ENCODE measurements at places on chromosomes 3 and 15.

DNA sequence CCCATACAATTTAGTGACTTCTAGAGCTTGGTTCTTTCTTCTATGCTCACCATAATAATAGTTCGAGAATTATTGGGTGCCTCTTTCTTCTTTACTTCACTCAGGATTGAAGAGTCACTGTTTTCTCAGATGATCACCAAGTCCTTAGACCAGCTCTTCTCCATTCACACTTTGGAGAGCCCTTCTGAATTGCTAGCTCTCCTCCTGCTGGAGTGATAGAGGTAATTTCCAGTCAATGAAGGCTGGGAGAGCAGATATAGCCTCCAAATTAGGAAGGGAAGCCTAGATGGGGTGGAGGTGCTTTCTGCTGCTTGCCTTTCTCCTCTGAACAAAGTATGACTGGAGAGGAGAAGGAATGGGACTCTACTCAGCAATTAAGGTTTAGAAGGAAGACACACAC, 10.7 kb upstream of the BBX start:
- DNase-seq, result no peak

DNA sequence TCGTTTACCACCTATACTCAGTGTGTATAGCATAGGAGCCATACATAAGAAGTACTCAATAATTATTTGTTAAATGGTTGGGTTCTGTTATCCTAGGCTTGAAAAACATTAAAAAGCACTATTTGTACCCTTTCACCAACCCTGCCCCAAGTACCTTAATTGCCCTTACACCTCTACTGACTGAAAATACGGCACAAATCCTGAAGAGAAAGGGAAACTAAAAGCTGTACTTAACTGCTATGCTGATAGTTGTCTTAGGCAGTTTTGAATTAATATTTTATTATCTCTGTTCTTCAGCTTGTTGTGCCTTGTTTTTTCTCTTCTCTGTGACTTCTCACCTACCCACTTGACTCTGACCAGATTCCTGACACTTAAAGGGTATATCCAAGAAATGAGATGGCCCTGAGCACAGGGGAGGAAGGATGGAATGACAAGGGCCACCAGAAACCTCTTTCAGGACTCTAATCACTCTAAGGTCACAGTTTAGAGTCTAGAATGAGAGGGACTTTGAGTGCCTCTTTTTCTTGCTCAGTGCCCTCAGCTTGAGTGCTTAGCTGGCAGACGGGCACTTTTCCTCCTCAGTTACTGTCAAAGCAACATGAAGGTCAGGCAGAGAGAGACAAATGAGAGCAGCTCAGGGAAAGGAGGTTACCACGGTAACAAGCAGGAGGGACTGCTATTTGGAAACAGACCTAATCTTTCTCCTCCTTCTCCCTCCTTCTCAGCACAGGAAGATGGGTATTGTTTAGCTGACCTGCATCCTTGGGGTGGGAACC, 136.5 kb downstream of the ZNF609 start:
- DNase-seq, result peak; percentile 18

DNA sequence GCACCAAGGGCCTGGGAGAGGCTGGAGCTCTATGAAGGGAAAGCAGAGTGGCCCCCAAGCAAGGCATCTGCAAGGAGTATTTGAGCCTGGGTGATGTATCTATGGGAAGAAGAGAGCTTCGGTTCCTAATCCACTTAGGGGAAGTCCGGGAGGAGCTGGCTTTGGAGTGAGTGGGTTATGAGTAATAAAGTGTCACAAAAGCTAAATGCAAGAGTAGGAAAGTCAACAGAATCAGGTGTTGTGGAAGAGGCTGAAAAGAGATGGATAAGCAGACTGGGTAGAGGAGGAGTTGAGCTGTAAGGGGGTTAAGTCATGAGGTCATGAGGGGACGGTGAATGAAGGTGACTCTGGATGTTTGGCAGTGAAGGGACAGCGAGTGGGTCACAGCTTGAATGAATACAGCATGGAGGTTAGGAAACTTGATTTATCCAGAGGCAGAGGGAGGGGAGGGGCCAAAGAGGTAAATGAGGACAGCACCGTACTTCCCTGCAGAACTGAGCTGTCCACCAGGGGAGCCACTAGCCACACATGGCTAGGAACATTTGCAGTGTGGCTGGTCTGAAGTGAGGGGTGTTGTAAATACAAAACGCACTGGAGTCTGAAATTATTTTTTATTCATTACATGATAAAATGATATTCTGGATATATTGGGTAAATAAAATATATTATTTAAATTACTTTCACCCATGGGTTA, 83.3 kb downstream of the ADCY5 start:
- DNase-seq, result no peak

DNA sequence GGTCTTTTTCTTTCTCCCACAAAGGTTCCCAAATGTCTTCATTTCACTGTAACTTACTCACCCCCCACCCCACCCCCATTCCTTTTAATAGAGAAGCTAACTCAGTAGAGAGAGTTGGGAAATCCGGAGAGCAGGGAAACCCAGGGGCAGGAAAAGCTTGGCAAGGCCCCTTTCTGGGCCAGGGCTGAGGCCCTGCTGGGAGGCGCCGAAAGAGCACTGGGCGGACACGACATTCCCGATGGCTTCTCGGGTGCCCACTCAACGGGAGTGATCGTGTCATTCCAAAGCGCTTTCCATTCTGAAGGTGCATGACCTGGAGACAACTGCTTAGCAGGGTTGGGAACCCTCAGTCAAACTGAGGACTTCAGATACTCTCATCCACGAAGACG, 1.6 kb upstream of the DALRD3 start:
- no peak for DNase-seq

DNA sequence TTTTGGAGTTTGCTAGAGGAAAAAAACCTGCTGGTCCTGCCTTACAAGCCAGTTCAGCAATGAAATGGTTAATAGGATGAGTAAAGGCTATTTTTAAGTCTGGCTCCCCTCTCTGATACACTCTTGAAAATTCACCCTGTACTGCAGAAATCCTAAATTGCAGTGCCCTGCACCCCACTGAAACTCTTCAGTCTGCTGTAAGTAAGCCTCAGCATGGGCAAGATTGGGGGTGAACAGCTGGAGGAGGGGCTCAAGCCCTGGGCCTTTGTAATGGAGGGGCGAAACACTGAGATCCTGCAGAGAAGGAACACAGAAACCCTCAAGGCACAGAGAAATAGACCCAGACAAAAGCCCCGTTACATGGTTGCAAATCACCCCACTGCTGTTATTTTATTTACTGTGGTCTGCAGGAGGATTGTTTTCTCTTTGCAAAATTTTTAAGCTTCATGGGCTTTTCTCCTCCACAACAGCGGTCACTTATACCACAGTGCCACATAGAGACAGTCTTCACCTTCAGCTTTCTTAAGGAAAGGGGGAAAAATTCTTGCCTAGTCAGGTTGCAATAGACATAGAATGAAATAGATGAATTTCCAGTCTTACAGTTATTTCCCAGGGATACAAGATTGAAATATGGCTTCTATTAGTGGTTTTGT, 45.0 kb downstream of the SOX2 start:
- DNase-seq, result no peak
